ENCODE measurements at places on chromosomes 1 and 21. TPM values are rescaled to one million over a fixed set of nuclear protein-coding genes. Genes with fewer than 3 reads are reported as not detected.

ADGRB2 gene
- total RNA-seq: 5.2 TPM

CRNN gene
- not detected for total RNA-seq

SDC3 gene
- 21.9 TPM for total RNA-seq

TOR3A gene
- 70.5 TPM for total RNA-seq

RNU1-2 gene
- not detected for total RNA-seq

C1orf87 gene
- total RNA-seq: not detected

LCE1E gene
- total RNA-seq: not detected

PCBP3 gene
- total RNA-seq: 2.9 TPM

EVA1C gene
- total RNA-seq: 17.4 TPM
